ENCODE measurements at places on chromosomes 12 and 14.

DNA sequence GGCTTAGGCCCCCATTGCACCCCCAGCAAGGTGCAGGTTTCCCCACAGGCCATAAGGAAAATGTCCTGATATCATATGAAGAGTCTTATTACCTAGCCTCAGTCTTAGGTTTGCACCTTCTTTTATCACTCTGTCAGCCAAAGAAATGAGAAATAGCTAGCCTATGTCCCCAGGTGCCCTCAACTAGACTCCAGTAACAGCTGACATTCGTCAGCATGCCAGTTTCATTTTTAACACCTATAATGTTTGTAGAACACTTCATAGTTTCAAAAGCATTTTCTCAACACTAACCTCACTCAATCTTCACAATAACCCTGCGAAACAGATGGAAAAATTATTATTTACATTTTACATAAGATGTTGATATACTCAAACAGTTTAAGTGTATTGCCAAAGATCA lies 24.0 kb upstream of the OR10P1 start:
- no peak for DNase-seq

- DNase-seq = peak; percentile 75
These were observed 38.9 kb downstream of the DAD1 start for GRCh38 chr14:22549981-22550673.

DNA sequence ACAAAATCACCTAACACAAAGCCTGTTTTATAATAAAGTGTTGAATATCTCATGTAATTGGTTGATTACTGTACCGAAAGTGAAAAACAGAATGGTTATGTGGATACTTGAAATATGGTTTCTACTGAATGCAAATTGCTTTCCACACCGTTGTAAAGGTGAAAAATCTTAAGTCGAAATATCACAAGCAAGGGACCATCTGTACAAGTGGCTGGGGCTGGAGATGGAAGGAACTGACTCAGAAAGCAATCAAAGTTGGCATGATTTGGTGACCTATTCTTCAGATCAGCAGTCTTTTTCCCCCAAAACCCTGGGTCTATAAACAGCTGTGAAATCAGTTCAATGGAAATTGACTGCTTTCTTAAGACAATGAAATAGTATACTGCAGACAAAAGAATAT lies 3.6 kb downstream of the CBX5 start:
- no peak for DNase-seq

- DNase-seq = no peak
These were observed 102.7 kb downstream of the UNC79 start for GRCh38 chr14:93533437-93533836.

DNA sequence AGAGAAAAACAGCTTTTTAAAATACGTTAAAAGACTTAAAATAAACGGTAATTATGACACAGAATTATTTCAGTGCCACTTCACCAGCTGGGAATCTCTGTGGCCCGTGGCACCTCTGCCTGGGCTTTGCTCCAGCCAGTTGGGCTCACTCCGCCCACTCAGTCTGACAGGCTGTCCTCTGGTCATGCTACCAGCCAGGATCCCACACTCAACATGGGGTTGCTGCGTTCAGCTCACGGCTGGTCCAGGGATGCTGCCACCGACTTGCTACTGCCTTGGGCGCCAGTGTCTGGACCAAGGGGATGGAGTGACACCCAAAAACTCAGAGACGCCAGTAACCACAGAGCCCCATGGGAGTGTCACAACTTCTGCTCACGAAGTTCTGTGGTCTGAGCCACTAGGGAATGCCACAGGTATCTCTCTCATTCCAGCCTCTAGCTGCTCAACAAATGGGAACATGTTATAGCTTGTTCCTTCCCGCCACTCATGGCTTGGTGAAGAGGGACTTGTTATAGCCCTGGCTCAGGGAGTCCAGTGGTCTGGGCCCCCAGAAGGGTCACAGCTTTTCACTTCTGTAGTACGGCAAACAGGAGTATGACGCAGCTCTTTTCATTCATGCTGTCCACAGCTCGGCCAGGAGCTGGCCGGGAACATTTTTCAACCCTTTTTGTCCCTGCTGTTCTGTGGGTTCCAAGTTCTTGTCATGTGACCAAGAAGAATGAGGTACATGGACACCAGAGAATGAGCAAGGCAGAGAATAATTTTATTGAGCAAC lies 23.4 kb upstream of the ATXN7L3B start:
- no peak for DNase-seq

DNA sequence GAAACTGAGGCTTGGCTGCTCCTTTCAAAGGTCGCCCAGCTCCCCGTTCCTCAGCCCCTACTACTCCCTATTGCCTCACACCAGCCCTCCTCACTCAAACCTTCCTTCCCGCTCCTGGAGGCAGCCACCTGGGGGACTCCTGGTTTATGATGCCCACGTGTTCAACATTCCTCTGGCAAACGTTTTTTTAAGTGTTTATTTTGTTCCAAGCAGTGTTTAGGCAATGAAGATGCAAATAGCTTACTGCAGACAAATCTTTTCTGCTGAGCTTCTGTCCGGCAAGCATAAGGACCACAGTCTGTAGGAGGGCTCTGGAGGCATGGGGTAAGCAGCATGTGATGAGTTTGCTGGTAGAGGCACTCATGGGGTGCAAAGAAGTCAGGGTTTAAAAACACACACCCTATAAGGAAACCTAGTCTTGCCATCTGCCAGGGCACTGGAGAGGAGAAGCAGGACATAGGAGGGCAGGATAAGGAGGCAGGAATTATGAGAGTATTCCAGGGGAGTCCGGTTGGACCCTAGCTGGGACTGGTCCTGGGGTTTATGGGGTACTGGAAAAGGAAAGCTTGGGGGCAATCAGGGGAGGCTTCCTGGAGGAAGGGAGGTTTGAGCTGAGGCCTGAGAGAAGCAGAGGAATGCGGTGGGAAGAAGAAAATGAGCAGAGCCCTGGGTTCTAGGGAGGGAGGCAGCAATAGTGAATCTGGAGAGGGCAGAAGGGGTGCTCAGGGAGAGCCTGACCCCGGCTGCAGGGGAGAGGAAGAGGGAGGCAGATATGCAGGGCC lies 123.3 kb downstream of the NCOR2 start:
- DNase-seq = no peak

GRCh38 chr14:66539034-66539433 lies 31.1 kb downstream of the GPHN start:
- DNase-seq = peak; percentile 10

- no peak for DNase-seq
These were observed 19.5 kb upstream of the GAS2L3 start for GRCh38 chr12:100553936-100554335.

- DNase-seq = no peak
These were observed 30.2 kb upstream of the FRS2 start for GRCh38 chr12:69440016-69440415.

DNA sequence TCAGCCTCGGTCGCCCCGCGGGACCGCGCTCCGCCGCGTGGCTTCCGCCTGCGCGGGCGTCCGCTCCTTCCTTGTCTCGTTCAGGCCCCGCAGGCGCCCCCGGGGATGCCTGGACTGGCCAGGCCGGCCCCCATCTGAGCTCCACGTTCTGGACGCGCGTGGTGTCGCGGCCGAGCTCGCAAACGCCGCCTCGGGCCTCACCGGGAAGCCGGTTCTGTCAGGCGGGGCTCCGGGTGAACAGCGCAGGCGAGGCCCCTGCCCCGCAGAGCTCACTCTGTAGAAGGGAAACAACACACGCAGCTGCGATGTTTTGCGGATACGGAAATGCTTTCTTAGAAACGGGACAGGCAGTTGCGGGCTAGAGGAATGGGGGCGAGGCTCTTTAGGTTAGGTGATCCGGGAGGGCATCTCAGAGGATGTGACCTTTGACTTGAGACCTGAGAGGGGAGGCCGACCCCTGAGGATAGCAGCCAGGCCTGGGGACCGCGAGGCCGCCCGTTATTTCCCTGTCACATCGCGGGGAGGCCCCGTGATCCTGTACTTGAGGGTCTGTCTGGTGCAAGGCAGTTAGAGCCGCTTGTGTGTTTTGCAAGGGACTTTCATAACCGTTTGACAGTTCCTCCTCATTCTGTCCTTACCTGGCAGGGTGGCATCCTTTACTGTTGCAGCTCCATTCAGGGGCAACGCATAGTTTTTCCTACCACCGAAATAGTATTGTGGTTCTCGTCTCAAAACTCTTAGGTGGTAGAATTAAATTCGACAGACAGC lies 584 bp downstream of the VRK1 start:
- DNase-seq = peak; percentile 27

- no peak for DNase-seq
These were observed 1.8 kb upstream of the CKAP4 start for GRCh38 chr12:106249411-106250135.

DNA sequence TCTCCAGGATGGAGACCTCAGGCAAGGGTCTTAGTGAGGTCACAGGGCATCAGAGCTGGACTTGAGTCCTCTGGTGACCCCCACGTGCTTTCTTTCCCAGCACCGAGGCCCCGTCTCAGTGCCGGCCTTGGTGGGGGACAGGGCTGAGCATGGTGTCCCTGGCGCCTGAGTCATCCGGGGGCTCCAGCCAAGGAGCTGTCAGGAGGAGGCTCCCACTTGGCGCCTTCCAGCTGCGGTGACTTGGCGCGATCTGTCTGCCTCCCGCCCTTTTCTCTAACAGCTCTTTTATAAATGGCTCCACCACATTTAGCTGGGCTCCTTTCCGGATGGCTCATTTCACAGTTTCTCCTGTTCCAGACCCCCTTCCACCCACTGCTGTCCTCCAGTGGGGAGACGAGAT lies 60.4 kb downstream of the PRMT8 start:
- DNase-seq = no peak

- DNase-seq = no peak
These were observed 5.3 kb upstream of the RAB35 start for GRCh38 chr12:120121766-120122293.

DNA sequence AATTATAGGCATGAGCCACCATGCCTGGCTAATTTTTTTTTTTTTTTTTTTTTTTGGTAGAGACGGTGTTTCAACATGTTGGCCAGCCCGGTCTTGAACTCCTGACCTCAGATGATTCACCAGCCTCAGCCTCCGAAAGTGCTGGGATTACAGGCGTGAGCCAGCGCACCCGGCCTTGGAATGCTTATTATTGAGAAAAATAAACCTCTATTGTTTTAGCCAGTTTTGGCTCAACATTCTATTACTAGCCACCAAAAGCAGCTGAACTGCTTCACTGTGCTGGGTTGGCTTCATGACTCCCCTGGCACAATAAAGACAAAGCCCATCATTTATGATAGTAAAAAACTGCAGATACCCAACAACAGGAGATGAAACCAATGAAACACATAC lies 93.5 kb upstream of the CEP83 start:
- DNase-seq = no peak

- DNase-seq = no peak
These were observed 66.0 kb downstream of the ANO4 start for GRCh38 chr12:100860611-100861010.
